ENCODE measurements at places on chromosomes 5 and 9.

GRCh38 chr5:171427318-171428167 lies 8.1 kb downstream of the FGF18 start:
- DNase-seq: no peak

- DNase-seq: peak; percentile 92
Observed at GRCh38 chr5:37786862-37787519, 52.9 kb downstream of the GDNF start.

- DNase-seq: no peak
Observed at GRCh38 chr9:137318602-137319001, 16.5 kb upstream of the NRARP start.

DNA sequence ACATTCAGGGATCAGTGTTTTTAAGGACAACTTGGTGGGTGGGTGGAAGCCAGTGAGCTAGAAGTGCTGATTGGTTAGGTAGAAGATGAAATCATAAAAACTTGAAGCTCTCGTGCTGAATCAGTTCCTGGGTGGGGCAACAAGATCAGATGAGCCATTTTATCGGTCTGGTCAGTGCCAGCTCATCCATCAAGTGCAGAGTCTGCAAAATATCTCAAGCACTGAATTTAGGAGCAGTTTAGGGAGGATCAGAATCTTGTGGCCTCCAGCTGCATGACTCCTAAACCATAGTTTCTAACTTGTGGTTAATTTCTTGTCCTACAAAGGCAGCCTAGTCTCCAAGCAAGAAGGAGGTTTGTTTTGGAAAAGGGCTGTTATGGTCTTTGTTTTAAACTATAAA lies 166.4 kb downstream of the FAM170A start:
- peak; percentile 38 for DNase-seq

GRCh38 chr5:96548905-96549304 lies 113.3 kb upstream of the CAST start:
- no peak for DNase-seq

- DNase-seq: no peak
Observed at GRCh38 chr9:99255651-99256050, 33.6 kb downstream of the SEC61B start.

DNA sequence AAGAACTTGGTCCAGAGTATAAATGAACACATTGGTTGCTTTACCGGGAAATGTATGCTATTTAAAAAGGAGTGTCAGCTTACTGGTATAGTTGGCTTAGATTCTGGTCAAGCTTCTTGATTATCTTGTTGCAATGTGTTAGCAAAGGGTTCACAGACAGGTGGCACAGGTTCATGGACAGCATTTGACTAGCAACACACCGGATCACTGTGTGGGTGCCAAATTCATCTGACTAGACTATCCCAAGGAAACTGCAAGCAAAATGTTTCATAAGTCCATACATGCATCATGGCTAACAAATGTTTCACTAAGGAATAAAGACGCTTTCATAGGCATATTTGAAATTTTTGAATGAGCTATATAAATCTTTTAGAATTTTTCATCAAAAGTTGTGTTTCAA lies 274.1 kb downstream of the PLK2 start:
- peak; percentile 41 for DNase-seq

- DNase-seq: no peak
Observed at GRCh38 chr5:158549311-158549710, 550.4 kb downstream of the EBF1 start.

DNA sequence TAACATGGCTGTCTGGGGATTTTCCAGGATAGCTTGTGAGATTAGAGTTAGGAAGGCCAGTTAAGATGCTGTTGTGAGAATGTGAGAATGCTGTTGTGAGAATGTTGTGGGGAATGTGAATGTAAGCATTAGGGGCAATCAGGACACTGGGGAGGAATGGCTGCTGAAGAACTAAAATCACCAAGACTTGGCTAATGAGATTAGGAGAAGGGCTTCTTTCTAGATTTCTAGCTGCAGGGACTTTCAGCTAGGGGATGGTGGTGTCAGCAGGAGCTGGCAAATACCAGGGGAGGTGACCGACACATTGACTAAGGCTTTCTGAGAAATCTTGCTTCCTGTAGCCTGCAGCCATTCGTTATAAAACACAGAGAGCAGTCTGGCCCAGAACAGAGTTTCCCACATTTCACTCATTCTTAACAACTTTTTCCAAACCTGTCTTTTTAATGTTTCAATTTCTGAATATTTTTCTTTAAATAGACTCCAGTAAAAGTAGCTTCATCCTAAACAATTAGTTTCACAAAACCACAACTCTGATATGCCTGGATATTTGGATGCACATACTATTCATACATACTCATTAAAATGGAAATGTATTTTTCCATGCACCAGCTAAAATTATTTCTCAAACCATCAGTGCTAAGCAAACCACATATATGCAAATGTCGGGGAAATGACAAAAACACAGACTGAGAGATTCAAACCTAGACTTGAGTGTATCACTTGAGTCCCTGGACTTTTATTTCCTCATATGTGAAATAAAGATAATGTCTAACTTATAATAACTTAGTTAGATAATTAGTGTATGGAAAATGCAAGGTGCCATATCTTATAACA lies 89.3 kb upstream of the TNC start:
- peak; percentile 72 for DNase-seq

- DNase-seq: no peak
Observed at GRCh38 chr5:124921694-124922093, 175.3 kb upstream of the ZNF608 start.

- peak; percentile 95 for DNase-seq
Observed at GRCh38 chr5:39517800-39518199, 93.0 kb upstream of the DAB2 start.

DNA sequence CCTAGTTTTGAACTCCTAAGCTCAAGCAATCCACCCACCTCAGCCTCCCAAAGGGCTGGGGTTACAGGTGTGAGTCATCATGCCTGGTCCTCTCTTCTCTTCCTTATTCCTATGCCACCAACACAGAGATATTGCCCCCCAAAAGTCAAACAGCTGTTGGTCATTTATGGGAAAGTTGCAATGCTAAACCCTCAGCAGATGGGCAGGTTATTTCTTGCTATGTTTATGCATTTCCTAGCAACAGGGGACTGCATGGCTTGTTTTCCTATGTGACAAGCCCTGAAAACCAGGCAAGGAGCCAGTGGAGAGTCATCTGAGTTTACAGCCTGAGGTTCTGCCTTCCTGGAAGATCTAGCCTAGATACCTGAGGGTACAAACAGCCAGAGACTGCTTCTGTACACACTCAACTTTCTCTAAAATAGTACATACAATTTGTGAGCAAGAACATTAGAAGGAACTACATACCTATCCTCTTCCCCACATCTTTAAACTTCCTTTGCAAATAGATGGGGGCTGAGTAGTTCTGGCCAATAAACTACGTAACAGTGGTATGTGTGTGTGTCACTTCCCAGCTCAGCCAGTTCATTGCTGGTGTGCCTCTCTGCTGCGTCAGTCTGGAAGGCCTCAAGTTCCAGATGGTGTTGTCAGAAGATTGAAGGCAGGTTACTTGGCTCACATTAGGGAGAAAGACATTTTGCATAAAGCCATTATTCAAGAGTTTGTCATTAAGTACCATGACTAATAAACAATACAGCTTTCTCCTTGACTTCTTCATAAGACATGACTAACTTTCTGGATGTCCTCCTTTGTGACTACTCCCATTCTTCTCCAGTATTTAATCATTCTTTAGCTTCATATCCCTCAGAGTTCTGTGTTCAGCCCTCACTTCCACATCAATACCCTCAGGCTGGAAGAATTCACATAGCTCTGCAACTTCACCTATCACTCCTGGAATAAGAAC lies 65.3 kb downstream of the CSNK1A1 start:
- peak; percentile 100 for DNase-seq

- peak; percentile 83 for DNase-seq
Observed at GRCh38 chr9:20570756-20571155, 51.5 kb downstream of the MLLT3 start.

GRCh38 chr5:113133211-113133975 lies 156.8 kb downstream of the DCP2 start:
- no peak for DNase-seq

DNA sequence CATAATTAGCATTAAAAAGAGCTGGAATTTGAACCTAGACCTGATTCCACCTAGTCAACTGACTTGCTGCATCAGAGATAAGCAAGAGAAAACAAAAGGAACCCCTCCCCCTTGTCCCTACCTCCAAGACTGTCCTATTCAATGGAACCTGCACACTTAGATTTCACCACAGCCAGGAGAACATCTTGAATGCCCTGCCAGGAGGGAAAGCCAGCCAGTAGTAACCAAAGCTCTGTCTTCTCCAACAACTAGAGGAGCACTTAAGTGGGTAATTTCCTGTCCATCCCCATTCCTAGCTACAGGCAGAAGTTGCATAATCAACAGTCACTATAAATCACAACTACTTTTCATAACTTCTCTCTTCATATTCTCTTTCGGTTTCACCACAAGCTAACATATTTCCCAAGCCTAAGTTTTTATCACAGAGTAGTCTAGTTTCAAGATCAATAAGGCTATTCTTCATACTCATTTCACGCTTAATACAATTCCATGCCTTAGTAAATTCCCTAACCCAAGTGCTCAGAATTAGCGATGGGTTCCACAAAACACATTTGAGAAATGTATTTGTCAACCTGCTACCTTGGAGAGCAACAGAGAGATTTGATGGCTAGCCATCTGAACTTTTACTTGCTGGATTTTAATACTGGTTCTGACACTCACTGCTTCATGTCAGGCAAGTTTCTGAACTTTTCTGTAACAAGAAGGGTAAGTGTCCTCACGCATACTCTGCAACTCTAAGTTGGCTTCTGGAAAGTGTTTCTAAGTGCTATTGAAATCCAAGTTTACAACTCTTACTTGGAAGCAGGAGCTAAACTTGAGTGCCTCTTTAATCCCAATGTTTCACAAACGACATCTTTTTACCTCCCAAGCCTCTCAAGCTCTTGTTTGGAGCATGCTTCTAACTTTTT lies 2.0 kb downstream of the DENND1A start:
- DNase-seq: peak; percentile 66

GRCh38 chr5:147966326-147966725 lies 60.0 kb upstream of the C5orf46 start:
- no peak for DNase-seq

DNA sequence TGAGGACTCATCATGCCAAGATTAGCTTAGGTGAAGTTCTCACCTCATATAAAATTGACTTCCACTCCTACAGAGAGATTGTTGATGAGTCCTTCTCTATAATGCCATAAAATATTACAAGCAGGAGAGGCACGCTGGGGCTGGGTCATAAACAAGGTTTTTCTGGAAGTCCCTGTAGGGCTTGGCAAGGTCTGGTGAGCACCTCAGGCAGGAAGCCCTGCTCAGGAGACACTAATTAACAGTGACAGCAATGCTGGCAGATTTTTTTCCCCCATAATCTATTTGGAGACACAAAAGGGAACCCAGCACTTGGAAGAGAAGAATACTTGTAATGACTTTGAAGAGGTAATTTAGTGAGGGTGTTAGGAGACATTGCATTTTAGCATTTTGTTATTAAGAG lies 118.7 kb downstream of the DIRAS2 start:
- no peak for DNase-seq

DNA sequence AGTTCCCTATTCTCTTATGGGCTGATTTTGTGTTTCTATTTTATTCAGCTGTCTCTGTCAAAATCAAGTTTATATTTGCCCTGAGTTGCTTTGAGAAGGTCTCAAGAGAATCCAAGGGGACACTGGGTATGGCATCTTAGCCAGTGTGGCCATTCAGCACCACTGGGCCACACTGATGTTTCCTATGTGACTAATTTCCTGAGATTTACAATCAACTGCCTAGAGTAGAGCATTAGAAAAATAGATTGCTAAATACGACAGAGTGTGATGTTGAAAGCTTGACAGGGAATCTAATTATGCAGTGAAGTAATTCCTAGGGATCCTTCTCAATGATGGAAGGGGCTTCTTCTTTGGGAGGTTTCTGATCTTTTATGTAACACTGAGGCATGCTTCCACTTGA lies 141.7 kb downstream of the SV2C start:
- no peak for DNase-seq

- DNase-seq: no peak
Observed at GRCh38 chr5:40628407-40628806, 51.3 kb upstream of the PTGER4 start.

GRCh38 chr5:145697251-145697990 lies 137.7 kb downstream of the PRELID2 start:
- peak; percentile 69 for DNase-seq

DNA sequence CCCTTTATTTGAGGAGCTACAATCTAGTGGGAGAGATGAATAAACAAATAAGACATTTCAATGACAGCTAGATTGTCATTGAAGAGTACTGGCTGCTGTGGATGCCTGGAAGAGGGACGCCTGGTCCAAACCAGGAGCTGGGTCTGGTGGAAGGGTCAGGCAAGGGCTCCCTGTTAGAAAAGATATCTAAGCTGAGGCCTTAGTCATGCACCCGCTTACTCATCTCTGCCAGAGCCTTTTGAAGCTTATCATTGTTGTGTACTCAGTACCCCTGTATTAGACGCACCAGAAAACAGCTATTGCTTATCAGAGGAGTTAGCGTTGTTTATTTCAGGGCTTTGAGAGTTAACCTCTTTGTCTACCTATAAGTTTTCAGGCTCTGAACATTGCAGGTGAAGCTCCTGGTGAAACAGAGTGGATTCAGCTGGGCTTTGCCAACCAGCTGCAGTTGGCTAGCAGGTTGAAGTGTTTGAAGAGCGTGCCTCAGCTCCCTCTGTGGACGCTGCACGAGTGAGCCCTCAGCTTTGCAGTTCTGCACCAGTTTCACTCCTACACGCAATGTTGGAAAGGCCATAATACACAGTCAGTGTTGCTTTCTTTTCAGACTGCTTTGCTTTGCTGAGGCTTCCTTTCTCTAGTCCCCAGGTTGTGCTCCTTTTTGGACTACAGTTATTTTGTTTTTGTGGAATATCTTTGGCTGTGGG lies 5.6 kb upstream of the GPR151 start:
- peak; percentile 25 for DNase-seq

- no peak for DNase-seq
Observed at GRCh38 chr9:70830618-70831017, 290.8 kb downstream of the TRPM3 start.

DNA sequence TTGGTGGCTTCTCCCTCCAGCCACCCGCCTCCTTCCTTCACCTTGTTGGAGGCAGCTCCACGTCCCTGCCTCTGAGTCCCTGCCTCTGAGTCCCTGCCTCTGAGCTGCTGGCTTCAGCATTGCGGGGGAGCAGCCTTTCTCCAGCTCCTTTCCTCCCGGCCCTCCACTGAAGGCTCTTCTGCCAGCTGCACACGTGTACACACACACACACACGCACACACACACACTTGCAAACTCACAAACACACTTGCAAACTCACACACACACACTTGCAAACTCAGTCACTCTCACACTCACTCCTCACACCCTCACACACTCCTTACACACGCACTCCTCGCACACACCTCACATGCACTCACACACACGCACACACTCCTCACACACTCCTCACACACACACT lies 45.1 kb downstream of the C9orf50 start:
- DNase-seq: peak; percentile 49

DNA sequence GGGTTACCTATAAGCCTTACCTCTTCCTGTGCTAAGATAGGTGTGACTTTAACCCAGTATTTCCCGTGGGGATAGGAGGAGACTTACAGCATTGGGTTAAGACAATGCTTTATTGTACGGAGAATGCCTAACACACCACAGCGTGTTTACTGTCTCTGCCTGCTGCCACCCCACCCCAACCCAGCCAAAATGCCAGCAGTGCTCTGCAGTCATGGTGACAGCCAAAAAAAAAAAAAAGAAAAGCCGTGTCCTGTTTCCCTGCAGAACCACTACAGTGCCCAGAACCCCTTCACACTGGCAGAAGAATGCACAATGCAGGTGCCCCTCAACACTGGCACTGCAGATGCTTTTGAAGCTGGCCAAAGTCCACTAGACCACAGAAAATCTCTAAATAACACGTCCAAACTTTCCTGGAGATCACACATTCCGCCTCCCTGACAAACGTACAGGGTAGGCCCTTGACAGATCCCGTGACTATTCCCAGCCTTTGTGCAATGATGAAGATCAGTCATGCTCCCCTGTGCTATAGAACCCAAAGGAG lies 102.2 kb downstream of the SERINC5 start:
- no peak for DNase-seq

Data from ELR (cell line).